ENCODE measurements at places on chromosomes 6 and 20.

DNA sequence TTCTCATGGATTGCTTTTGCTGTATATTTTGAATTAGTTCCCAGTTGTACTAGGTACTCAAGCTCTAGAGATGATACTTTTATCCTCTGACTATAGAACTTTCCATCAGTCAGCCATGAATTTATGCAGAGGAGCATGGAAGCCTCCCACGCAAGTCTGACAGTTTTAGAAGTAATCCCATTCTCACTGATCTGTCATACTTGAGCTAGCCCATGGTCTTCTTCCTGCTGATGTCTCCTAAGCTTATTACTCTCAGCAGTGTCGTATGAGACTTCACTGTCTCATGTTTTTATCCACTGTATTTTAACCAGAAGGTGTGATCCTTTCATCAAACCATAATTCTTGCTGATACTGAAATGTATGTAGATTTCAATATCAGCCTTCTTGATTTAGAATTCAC is 715.2 kb upstream of the MARCKS start:
- DNase-seq = no peak

DNA sequence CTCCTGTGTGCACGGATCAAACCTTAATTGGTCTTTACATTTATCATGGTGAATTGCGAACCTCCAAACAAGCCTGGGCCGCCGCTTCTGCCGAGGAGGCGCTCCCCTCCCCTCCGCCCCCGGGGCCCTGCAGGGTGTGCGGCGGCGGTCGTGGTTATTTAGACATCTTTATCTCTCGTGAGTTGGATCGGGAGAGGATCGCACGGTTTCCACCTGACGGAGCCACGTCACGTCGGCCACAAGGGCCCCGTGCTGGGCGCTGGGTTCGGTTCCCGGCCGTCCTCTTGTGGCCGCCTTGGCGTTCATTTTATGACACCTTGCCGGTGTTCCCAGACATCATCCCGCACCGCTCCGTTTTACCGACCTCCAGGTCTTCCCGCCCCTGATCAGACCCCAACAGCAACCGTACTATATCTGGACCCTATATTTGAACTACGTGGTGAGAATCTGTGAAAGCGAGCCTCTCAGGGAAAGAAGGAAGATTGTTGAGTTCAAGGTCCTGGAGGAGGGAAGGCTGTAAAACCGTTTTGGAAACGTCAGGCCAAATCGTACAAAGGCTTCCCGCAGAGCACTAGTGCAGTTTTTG is 1.3 kb upstream of the CNR1 start:
- no peak for DNase-seq

DNA sequence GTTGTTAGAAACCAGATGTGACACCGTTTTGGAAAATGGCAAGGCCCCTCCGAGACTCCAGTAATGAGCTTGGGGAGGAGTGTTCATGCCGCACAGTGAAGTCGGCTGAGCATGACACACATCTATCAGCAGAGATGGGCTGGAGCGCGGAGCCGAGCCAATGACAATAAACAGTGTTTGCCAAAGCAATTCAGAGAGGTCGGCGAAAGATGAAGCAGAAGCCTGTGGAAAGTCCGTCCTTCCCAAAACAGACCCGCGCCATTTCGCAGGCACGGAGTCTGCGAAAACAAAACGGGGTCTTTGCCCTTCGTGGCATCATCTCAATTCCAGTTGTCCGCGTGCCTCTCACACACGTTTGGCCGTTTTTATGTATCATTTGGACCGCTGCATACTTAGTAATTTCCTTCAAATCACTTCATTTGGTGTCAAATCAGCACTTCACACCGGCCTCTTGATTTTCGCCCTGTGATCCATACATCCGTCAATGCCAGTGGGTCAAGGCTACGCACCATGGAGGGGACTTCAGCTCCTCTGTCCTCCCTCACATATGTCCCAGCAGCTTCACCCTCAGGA is 71.3 kb downstream of the SULF2 start:
- DNase-seq = no peak

- no peak for DNase-seq
Observed at GRCh38 chr6:164216368-164216767, 801.9 kb downstream of the QKI start.

DNA sequence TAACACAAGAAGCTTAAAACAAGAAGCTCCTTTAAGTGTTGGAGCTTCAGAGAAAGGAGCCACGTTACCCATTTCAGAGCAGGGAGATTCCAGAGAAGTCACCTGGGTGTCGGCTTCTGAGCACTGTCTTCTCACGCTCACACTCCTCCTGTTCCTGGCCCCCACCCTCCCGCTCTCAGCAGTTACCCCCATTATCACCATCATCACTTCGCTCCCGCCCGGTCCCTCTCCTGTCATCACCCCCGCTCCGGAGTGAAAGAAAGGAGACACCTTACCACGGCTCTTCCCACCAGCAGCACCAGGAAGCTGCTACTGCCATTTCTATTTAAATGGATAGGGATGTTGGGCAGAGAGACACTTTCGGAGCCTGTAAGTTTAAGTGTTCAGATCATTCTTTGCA is 123.9 kb downstream of the GMPR start:
- DNase-seq = no peak

DNA sequence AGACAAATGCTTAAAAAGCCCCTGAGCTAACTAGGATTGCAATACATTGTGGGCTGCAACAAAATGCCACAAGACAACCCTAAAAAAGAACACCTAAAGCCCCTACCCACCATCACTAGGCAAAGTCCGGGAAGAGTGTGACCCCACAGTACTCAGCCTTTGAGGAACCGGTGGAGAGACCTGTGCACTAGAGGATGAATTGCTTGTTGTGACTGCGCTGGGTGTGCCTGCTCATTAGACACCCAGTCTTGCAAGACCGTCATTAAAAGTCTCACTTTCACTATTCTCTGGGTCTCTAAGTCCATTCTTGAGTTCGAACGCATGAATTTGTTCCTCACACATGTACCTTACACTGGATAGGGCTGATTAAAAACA is 88.7 kb downstream of the JPH2 start:
- DNase-seq = no peak
